Activated T-cell treated with anti-CD3 and anti-CD28 coated beads, Interleukin-2, amount 50 U/mL, for 1 hour (primary cell): ENCODE measurements at places on chromosomes 7 and 10.

- DNase-seq: no peak
These were observed 15.3 kb upstream of the TMEM248 start for GRCh38 chr7:66905689-66906088.

DNA sequence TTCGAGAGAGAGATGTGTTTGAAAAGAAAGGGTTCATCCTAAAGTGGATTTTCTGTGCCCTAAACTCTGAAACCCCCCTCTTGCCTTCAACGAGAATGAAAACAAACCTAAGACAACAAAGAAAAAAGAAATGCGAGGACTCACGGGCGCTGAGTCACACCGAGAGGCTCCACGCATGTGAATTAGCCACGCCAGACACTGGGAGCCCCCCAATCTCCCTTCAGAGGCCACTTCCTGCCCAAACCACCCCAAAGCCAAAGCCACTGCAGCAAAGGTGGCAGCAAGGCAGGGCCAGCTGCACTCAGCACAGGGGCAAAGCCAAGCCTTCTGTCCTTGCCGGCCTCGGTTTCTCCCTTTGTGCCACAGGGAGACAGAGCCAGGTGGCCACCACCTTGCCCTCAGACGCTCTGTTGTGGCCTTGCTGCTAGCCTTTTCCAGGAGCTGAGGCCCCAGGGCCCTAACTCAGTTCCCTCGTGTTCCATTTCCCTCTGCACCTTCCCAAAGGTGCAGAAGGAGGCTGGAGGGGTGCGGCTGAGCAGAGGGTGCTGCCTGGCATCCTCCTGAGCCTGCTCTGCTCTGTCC lies 93.3 kb downstream of the FAM53B start:
- peak; percentile 67 for DNase-seq

- no peak for DNase-seq
These were observed 26.8 kb downstream of the PROSER2 start for GRCh38 chr10:11849911-11850310.

DNA sequence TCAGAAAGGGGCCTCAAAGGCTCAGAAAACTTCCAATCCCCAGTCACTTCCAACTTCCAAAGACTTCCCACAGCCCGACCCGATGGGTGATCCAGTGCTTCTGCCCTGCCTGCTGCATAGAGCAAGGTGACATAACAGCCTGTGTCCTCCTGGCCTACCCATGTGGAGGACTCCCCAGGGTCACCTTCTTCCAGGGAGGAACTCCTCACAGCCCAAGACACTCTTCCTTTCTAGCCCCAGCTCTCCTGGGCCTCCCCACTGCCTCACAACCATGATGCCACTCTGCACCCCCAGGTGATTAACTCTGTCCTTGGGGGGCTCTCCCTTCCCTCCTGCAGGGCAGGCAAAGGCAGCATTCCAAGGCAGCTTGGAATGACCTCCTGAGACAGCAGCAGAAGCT lies 158.4 kb upstream of the PDE1C start:
- DNase-seq: no peak
